ENCODE measurements at places on chromosomes 3 and 15.

DNA sequence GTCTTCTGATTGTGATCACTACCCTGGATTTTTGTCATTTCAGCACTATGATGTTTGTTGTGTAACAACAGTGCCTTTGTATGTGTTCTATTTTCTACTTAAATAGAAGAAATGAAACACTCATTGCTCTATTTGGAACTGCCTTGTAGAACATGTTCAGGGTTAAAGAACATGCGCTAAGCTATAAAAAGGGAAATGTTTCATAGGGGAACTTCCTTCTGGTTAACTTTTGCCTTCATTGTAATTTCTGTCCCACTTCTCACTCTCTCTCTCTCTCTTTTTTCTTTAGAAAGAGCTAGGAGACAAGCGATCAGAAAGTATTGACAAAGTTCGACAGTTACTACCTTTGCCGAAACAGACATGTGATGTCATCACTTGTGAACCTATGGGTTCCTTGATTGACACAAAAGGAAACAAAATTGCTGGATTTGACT lies at the start of gene P2RY12:
P2RY12 (minus strand) TSS at position 13 of the 434 bp plus-strand sequence. CDS start 45,908 bp downstream, outside the sequence.
- no peak for DNase-seq

DNA sequence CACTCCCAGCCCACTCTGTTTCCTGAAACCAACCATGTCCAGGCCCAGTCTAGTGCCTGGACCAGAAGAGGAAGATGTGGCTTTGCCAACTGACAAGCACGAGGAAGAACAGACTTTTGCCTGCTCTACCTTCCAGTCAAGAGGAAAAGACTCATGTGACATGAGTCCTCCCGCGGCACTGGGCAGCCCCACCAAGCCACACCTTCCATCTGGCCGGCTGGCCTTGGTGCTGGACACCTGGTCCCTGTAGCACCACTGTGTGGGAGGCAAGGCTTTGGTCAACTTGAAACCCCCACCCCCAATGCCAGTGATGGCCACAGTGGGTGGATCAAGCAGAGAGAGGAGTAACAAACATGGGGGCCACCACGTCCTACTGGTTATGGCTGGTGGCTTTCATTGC lies 12.5 kb downstream of the CHDH start:
- DNase-seq: no peak

- DNase-seq: no peak
These were observed 14.1 kb upstream of the TOPAZ1 start for GRCh38 chr3:44227632-44228031.

- no peak for DNase-seq
These were observed 7.4 kb upstream of the PCOLCE2 start for GRCh38 chr3:142896201-142896755.

- DNase-seq: no peak
These were observed 14.5 kb downstream of the TIGIT start for GRCh38 chr3:114308377-114308776.

GRCh38 chr15:80604583-80605575 lies 90.2 kb upstream of the ABHD17C start:
- no peak for DNase-seq

- no peak for DNase-seq
These were observed 62.6 kb downstream of the MFSD1 start for GRCh38 chr3:158864492-158864891.

DNA sequence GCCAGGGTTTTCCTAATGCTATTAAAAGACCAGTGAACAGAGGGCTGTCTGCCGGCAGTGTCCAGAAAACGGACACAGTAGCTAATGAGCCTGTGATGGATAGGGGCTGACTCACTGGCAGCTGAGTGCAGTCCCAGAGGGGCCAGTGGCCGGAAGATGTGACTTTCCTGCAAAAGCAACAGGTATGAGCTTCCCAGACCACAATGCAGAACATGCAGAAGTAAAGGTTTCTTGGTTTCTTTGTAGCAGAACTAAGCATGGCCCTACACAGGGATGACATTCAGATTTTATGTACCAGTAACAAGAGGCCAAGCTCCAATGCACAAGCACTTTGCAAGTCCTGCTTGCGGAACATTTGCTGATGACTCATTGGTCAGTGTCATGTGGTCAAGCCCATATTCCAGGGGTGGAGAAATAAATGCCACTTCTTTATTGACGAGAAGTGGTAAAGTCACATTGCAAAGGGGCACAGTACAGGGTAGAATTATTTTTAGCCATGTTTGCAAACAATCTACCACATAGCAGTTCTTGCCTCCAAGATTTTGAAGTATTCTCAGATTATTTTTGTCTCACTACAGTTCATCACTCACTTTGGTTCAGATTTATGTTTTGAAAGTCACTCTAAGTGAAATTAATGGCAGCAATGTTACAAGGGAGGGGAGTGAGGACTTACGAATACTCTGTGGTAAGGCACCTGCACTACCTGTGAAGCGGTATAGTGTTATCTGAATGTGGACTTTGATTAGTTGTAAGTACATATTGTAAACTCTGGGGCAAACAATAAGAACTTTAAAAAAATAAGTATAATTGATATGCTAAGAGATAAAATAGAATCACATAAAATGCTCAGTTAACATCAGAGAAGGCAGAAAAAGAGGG lies 263.3 kb downstream of the ABHD5 start:
- DNase-seq: no peak

GRCh38 chr3:71131375-71132314 lies 451.9 kb downstream of the FOXP1 start:
- no peak for DNase-seq

DNA sequence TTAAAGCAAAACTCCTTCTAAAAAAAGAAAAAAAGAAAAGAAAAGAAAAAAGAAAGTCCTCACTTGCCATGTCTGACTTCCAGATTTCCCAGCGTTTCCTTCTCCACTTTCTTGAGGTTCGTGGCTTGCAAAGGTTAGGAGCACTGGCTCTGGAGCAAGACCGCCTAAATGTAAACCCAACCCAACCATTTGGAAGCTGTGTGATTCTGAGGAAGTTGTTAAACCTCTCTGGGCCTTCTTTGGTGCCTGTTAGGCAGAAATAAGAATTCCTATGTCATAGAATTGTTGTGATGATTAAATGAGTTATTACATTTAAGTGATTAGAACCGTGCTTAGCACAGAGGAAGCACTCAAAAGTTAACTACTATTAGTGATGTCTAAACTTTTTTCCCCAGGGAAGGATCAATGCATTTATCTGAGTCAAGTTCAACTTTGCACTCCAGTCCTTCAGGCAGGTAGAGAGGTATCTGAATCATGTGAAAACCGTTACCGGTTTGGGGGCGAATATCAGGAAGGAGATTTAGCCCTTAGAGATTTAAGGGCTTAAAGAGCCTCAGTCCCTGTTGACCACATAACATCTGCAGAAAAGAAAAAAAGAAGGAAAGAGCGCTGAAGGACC lies 78.3 kb upstream of the HES1 start:
- no peak for DNase-seq

- DNase-seq: no peak
These were observed 489.2 kb upstream of the CNTN4 start for GRCh38 chr3:1609416-1609815.

GRCh38 chr3:13462822-13463221 lies 17.3 kb upstream of the HDAC11 start:
- no peak for DNase-seq

- no peak for DNase-seq
These were observed 170.8 kb downstream of the IGSF11 start for GRCh38 chr3:118863731-118864322.

- DNase-seq: no peak
These were observed 33.1 kb upstream of the GLCE start for GRCh38 chr15:69127306-69127705.

DNA sequence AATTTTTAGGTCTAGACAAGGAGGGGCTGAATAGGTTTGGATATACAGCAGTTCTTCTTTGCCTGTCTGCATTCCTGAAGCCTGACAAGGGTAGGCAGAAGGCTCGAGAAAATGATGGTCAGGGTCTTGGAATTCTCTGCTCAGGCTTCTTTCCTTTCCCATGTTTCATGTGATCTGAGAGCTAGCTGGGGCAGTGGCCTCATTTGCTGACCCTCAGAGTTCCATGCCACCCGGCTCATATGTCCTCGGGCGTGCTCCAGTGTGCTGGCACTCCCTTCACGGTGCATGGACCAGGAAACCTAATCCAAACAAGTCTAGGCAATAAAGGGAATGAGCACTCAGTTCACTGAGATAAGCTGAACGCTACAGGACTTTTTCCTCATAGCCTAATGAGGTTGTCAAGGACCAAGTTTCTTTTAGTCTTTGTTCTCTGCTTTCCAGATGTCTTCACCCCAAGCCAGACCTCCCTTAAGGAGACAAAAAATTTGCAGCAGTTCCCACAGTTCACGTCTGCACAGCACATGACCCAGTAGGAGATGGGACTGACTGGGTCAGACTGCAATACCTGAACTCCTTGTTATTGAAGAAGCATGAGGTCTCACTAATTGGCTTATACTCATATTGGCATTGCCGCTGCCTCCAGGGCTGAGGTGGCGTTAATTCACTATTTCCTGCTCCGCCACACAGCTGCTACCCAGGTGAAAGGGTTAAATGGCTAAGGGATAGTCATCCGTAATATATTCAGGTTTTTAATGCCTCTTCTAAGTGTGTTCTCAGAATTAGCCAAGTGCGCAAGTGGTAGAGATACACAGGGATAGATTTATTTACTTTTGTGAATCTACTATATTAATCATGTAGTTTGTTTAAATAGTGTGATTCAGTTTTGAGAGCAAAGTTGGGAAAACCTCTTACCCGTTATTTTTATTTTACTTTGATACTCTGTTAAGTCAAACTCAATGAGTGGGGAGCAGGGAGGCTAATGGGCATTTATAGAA lies 15.3 kb upstream of the RTP4 start:
- DNase-seq: no peak

DNA sequence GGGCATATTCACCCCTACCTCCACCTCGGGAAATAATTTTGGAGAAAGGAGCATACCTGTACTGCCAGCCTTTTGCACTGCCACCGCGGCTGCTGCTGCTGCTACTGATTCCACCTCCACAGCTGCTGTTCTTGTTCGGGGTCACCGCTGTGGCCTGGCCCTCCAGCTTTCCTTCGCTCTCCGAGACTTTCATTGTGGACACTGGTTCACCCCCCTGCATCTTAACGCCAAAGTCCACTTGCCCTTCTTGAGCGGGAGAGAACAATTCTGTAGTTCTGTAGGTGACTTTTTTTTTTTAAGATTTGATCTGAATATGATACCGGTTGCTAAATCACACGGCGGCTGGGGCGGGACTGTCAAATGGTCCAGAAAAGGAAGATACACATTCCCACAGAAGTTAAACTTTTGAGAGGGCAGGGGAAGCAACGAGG lies 701 bp downstream of the OSBPL11 start:
- no peak for DNase-seq

GRCh38 chr3:143902210-143902609 lies 53.9 kb upstream of the SLC9A9 start:
- DNase-seq: no peak
